ENCODE measurements at places on chromosomes 1 and 21.

GRCh38 chr1:71592646-71593274, 511.9 kb upstream of the ZRANB2 start:
- no peak for DNase-seq

GRCh38 chr1:164347980-164348379, 211.0 kb upstream of the PBX1 start:
- DNase-seq: no peak

- DNase-seq: no peak
Observed at GRCh38 chr1:234479310-234479559, 256 bp upstream of the TARBP1 start.

- no peak for DNase-seq
Observed at GRCh38 chr1:84430546-84430945, 32.3 kb downstream of the DNASE2B start.

DNA sequence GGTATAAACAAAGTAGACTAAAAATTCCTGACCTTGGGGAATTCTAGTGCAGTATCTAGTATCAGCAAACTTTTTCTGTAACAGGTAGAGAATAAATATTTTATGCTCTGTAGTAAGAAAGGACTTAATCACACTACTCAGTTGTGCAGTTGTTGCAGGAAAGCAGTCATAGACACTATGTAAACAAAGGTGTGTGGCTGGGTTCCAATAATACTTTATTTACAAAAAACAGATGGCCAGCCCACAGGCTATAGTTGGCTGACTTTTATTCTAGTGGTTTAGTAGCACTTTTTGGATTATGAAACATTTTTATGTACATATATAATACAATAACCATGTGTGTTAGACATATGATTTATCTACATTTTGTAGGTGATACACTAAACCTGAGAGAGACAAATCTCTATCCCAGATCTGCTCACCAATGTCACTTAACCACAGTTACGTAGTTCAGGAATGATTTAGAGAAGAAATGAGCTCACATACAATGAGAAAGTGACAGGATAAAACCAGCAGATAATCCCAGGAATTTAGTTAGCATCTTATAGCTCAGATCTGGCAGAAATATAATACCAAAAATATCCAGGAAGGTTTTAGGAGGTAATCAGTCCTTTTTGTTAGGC, 56.1 kb downstream of the MIER1 start:
- no peak for DNase-seq

DNA sequence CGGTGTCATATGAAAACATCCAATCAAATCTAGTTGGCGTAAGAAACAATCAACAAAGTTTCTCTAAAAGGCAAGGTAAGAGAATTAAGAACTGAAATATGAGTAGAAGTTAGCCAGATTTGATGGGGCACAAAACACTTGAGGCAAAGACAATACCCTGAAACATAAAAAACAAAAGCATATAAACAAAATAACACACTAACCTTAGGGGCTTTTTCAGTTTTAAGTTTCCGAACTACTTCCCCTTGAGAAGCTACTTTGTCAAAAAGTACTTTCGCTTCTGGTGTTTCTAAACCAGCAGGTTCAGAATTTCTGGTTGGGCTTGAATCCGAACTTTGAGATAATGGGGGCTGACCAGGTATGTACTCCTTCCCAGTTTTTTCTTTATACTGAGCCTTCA, 57.9 kb downstream of the EPRS1 start:
- no peak for DNase-seq

DNA sequence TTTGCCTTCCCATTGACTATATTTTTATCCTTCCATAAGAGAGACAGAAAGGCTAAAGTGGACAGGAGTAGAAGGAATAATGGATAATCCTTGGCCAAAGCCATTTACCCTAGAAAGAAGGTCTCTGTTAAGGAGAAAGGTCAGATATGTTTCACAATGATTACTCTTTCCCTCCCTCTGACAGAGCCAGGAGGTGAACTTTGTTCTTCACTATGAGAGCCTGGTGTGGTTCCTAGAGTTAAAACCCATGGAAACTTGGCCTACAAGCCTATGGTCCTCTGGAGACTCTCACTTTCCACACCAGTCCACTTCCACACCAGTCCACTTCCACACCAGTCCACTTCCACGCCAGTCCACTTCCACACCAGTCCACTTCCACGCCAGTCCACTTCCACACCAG, 479.9 kb upstream of the ZP4 start:
- DNase-seq: no peak

- no peak for DNase-seq
Observed at GRCh38 chr1:209038316-209038715, 545.2 kb upstream of the CAMK1G start.

DNA sequence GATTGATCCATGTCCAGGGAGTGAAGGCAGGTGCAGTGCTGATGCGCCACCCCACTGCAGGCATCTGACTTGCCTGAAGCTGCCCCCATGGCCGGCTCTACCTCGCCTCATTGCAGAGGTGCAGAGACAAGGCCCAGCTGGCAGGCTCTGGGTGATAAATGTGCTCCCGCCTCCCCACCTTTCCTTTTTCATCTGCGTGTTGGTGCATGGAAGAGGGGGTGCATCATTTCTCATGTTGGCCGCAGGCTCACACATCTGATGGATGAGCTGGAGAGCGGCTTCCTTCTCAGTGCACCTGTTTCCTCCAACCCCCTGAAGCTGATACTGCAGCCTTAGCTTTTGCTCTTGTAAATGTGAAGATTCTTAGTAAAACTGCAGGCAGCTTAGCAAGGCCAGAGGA, 306.0 kb upstream of the KAZN start:
- no peak for DNase-seq

GRCh38 chr1:162347281-162347680, 29.4 kb downstream of the SPATA46 start:
- DNase-seq: no peak

- no peak for DNase-seq
Observed at GRCh38 chr1:105874621-105875020, 1181.9 kb upstream of the PRMT6 start.

GRCh38 chr1:182129398-182129797, 67.9 kb upstream of the ZNF648 start:
- DNase-seq: no peak

DNA sequence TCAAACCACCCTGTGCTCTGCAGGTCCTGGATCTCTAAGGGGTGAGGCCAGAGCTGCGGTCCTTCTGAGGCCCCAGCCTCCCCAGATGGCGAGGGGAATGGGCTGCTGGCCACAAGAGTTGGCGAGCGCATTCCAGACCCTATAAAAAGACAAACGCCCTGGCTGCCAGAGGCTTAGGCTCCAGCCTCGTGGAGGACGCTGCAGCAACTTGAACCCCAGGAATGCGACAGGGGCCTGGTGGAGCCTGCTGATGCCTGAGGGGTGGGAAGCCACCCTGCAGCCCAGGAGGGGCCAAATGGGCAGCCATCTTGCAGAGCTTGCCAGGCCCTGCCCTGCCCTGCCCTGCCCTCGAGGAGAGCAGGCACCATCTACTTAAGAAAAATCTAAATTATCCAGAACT, 8.6 kb downstream of the CACNA1S start:
- no peak for DNase-seq

DNA sequence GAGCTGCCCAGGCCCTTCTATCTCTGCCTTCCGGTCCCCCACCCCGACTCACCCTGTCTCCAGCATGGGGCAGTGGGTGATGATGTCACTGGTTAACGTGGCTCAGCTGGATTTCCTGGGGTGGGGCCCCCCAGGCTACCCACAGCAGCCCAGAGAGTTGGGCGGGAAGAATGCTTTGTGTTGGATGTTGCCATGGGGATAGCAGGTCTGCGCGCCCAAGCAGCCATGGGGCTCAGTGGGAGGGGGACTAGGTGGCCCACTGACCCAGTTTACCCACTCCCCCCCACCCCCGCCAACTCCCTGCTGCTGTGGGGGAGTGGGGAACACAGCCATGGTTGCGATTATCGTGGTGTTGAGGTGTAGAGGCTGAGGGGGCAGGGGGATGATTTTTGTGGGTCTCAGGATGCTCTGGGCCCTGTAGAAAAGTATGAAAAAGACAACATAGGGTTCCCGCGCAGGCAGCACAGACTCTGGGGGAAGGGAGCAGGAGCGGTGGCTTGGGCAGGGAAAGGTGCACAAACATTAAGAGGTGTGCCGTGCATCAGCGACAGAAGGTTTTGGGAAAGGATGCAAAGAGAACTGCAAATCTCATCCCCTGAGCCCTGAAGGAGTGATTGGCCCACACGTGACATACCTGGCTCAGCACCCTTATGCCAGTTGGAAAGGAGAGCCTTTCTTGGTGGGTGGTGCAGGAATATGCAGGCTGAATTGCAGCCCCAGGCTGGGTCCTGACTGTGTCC, 8.5 kb downstream of the CELSR2 start:
- DNase-seq: no peak

DNA sequence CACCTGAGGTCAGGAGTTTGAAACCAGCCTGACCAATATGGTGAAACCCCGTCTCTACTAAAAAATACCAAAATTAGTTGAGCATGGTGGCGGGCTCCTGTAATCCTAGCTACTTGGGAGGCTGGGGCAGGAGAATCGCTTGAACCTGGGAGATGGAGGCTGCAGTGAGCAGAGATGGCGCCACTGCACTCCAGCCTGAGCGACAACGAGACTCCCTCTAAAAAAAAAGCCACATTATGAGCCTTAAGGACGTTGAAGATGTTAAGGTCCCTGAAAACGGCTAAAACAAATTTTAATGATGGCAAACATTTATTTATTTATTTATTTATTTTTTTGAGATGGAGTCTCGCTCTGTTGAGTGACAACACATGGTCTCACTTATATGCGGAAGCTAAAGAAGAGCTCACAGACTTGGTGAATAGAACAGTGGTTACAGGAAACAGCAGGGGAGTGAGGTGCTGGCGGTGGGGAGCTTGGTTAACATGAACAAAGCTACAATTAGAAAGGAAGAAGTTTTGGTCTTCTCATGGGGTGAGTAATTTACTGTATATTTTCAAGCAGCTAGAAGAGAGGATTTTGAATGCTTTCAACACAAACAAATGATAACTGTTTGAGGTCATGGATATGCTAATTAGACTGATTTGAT, 47.1 kb downstream of the TCP10L start:
- no peak for DNase-seq

GRCh38 chr1:144101397-144102045, 129.7 kb upstream of the FAM72C start:
- no peak for DNase-seq
